ENCODE measurements at places on chromosomes 6 and 20.

GRCh38 chr6:135159531-135159930 is 21.6 kb upstream of the MYB start:
- DNase-seq: no peak

- DNase-seq: no peak
Observed at GRCh38 chr6:170500955-170501590, 52.0 kb downstream of the PSMB1 start.

- no peak for DNase-seq
Observed at GRCh38 chr20:37317994-37318640, 27.8 kb upstream of the SRC start.

DNA sequence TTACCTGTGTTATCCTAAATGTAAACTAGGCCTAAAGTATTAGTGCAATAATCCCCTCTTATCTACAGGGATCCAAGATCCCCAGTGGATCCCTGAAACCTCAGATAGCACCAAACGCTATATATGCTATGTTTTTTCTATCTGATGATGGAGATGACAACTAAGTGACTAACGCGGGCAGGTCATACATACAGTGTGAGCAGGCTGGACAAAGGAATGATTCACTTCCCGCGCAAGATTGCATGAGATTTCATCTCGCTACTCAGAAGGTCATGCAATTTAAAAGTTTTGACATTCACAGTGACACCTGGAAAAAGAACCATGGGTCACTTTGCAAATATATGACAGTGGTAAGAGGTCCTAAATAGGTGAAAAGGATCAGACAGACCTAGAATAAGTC is 875.9 kb downstream of the HACE1 start:
- no peak for DNase-seq

DNA sequence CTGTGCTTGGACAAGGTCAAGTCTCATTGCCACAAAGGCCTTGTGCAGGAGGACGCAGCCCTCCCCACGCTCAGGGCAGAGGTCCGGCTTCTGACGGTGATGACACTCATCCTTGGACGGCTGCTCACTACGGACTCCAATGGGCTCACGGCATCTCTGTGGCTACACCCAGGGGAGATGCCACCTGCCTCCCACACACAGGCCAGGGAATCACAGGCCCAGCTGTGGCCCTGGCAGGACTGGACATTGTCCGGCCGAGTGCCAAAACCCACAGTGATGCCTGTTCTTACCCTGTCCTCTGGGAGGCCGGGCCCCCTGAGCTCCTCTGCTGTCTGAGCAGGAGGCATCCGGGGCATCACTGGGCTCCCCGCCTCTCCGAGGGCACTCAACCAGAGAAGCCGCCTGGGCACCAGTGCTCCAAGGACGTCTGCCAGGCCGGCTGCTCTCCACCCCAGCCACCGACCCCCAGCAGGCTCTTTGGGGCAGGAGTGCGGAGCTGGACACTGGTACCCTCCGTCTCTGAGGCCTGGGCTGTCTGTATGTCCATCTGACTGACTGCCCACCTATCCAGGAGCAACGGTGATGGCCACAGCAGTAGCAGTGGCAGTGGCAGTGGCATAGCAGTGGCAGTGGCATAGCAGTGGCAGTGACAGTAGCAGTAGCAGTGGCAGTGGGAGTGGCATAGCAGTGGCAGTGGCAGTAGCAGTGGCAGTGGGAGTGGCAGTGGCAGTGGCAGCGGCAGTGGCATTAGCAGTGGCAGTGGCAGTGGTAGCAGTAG is 1.9 kb downstream of the RBBP8NL start:
- no peak for DNase-seq

DNA sequence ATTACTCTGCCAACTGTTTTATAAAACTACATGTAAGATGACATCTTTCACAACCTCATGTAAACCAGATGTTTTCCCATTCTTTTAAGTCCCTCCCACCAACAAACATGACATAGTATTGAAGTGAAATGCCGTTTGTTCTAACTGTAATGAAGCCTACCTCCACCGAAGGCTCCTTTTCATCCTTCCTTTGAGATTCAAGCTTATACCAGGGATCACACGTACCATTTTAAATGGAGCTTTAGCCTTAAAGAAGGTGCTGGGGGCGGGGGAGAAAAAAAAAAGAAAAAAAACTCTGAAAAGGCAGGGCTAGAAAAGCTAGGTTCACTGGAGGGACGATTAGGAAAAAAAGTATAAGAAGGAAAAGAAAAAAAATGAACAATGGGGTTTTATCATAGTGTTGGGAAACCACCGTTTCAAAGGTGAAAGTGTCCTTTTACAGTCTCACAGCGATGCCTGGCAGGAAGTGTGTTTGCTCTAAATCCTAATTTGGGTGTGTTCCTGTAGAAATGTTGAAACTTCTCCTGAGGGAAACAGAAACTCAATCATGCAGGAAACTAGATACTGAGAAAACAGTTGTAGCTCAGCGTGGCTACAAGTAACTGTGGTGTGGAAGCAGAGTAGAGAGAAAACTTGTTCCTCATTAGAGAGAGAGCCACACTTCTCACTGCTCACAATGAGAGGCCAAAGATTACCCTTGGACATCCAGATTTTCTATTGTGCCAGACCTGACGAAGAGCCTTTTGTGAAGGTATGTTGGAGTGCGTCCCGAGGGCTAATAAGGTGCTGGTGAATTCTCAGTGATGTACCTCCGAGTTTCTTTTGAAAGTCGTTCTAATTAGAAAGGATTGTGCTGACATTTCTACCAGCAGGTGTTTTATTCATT is 37.6 kb upstream of the HINT3 start:
- DNase-seq: peak; percentile 88

DNA sequence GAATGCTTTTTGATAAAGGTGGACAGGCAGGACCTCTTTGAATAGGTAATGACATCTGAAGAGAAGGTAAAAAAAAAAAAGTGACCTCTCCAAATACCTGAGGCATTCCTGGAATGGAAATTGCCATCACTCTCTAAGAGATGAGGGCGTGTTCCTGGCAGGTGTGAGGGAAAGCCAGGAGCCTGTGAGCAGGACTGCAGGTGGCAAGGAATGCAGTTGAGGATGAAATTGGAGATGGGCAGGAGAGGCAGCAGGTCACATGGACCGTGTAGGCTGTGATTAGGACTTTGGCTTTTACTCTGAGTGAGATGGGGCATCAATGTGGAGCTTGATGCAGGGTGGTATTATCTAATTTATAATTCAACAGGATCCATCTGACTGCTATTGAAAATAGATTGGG is 227.4 kb downstream of the LRFN2 start:
- DNase-seq: peak; percentile 88

GRCh38 chr6:11083491-11083890 is 10.1 kb upstream of the SMIM13 start:
- DNase-seq: no peak

GRCh38 chr6:10520468-10520867 is 683 bp upstream of the GCNT2 start:
- DNase-seq: no peak

- DNase-seq: no peak
Observed at GRCh38 chr20:39025883-39026282, 63.7 kb downstream of the DHX35 start.

DNA sequence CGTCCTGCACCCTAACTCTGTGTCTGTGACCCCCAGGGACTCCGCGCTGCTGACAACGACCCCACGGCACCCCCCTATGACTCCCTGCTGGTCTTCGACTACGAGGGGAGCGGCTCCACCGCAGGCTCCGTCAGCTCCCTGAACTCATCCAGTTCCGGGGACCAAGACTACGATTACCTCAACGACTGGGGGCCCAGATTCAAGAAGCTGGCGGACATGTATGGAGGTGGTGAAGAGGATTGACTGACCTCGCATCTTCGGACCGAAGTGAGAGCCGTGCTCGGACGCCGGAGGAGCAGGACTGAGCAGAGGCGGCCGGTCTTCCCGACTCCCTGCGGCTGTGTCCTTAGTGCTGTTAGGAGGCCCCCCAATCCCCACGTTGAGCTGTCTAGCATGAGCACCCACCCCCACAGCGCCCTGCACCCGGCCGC is 129.0 kb downstream of the TAF4 start:
- DNase-seq: no peak

- DNase-seq: no peak
Observed at GRCh38 chr6:79833264-79833963, 113.9 kb downstream of the ELOVL4 start.

DNA sequence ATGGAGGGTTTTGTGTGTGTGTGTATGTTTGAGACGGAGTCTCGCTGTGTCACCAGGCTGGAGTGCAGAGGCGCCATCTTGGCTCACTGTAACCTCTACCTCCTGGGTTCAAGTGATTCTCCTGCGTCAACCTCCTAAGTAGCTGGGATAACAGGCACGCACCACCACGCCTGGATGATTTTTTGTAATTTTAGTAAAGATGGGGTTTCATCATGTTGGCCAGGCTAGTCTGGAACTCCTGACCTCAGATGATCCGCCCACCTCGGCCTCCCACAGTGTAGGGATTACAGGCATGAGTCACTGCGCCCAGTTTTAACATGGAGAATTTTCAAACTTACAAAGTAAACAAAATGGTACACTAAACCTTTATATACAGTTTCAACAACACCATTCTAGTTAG is 22.8 kb downstream of the AMD1 start:
- DNase-seq: no peak

GRCh38 chr6:15081447-15081846 is 164.4 kb upstream of the JARID2 start:
- no peak for DNase-seq

GRCh38 chr6:14861491-14861943 is 384.4 kb upstream of the JARID2 start:
- DNase-seq: no peak

GRCh38 chr6:148593813-148594170 is 153.0 kb upstream of the UST start:
- no peak for DNase-seq

GRCh38 chr6:46207174-46207573 is 36.4 kb upstream of the ENPP5 start:
- no peak for DNase-seq

DNA sequence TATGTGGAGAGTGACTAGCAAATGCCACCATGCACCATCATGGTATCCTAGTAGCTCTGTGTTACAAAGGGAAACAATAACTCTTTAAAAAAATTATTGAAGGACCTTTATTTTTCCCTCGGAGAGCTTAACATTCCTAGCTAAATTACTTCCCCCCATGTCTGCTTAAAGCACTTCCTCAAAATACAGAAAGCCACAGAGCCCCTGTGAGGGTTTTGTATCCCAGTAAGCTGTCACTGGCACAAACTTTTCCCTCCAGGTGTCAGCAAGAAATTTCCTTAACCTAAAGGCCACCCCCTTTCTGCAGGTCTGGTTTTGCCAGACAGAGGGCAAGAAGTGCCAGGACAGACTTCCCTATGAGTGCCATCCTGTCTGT is 340.0 kb upstream of the PRDM1 start:
- no peak for DNase-seq

GRCh38 chr6:22451962-22452361 is 117.4 kb upstream of the HDGFL1 start:
- DNase-seq: no peak

DNA sequence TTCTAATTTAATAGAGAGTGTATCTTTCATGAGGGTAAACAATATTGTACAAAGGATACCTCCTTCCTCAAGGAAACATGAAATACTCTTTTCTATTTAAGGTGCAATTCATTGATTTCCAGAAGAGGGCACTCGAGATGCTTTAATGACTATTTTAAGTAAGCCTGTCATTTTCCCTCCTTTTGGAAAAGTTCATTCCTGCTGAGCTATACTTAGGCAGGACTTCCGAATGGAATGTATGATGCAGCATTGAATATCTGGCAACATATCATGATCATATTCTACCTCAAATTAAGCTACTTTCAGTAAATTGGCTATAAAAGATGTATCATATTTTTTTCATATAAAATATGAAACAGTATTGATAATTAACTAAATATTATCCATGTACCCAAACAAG is 5.0 kb downstream of the DST start:
- no peak for DNase-seq

GRCh38 chr6:52424513-52424912 is 4.4 kb downstream of the EFHC1 start:
- no peak for DNase-seq

GRCh38 chr6:98747960-98748359 is 86.4 kb upstream of the POU3F2 start:
- DNase-seq: no peak

DNA sequence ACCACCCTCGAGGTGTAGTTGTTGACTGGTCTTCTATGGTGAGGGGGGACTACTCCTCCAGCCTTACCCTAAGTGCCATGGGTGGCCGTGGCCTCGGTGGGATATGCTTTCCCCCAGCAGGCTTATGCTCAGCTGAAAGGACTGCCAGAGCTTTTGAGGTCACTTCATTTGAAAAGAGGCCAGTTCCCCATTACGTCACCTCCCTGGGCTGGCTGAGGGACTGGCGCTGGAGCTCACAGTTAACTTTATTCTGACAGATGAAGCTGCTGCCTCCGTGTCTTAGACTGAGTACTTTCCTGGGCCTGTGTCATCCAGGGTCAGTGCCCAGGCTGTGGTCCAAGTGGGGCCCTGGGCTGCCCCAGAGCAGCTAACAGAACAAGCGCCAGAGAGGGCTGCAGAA is 42.8 kb upstream of the PCMTD2 start:
- DNase-seq: no peak

All from NCI-H2029 (cell line).